ENCODE measurements at places on chromosomes 16 and 17.

DNA sequence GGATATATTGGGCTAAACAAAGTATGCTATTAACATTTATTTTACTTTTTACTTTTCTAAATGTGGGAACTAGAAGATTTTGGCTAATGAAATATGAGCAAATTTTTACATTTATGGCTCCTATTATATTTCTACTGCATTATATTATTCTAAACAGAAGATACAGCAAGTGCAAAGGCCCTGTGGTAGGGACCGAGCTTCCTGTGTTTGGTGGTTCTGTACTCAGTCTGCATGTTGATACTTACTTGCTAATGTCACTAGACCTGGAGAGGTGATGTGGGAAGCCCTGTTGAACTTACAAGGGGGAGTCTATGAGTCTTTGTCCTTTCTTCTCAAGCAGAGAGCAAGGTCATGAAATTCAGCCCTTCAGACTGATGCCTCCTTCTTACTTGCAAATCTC, 10.0 kb upstream of the IRX3 start:
- DNase-seq = no peak

GRCh38 chr17:50114849-50115357, 15.1 kb downstream of the SAMD14 start:
- no peak for DNase-seq

DNA sequence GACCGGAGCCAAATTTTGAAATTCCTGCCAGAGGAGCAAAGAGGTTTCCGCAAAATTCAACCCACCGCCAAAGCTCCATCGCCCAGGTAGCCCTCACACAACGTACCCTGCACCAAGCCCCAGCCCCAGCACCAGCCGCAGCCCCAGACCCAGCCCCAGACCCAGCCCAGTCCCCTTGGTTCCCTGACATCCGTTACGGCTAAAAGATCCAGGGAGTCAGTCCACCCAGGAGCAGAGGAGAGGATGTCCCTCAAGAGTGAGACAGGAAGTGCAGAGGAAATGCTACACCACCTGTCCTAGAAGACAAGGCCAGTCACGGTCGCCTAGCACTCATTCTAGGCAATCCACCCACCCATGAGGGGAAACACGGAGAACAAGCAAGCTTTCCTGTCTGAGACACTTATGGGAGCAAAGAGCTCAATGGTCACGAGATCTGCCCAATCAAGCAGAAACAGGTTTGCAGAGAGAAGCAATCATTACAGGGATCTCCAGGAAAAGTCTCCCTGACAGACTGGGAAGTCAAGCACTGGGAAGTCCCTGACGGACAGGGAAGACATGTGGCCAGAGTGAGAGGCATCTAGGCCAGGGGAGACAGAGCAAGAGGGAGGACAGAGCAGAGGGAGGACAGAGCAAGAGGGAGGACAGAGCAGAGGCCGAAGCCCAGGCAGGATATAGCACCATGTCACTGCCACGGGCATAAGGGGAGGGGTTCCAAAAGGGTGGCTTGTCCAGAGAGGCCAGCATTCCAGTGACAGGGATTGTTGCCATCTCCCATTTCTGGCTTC, 15.0 kb upstream of the KCNJ18 start:
- no peak for DNase-seq

- no peak for DNase-seq
These were observed 34.7 kb downstream of the ADCY9 start for GRCh38 chr16:4081521-4082021.

GRCh38 chr16:65739518-65739917, 617.7 kb upstream of the CDH11 start:
- no peak for DNase-seq

GRCh38 chr16:51636920-51637769, 486.1 kb upstream of the SALL1 start:
- DNase-seq = no peak

- DNase-seq = no peak
These were observed 349 bp upstream of the SLC6A2 start for GRCh38 chr16:55655381-55655896.

DNA sequence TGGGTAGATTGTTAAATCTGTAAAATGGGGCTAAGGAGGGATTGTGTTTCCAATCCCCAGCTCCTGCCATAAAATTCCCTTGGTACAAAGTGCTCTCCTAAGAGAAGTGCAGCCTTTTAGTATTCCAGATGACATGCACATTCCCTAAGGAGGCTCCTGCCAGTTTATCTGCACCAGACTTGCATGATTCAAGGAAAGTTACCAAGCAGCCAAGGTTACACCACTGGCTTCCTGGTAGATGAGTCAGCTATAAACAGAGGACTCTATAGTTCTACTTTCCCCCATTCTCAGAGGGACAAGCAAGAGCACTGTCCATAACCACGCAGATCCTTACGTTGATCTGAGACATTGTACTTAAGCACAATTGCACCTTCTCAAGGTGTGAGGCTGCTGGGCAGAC, 1.9 kb downstream of the CALB2 start:
- DNase-seq = no peak

- DNase-seq = no peak
These were observed 530.4 kb downstream of the XYLT1 start for GRCh38 chr16:16940351-16940750.

DNA sequence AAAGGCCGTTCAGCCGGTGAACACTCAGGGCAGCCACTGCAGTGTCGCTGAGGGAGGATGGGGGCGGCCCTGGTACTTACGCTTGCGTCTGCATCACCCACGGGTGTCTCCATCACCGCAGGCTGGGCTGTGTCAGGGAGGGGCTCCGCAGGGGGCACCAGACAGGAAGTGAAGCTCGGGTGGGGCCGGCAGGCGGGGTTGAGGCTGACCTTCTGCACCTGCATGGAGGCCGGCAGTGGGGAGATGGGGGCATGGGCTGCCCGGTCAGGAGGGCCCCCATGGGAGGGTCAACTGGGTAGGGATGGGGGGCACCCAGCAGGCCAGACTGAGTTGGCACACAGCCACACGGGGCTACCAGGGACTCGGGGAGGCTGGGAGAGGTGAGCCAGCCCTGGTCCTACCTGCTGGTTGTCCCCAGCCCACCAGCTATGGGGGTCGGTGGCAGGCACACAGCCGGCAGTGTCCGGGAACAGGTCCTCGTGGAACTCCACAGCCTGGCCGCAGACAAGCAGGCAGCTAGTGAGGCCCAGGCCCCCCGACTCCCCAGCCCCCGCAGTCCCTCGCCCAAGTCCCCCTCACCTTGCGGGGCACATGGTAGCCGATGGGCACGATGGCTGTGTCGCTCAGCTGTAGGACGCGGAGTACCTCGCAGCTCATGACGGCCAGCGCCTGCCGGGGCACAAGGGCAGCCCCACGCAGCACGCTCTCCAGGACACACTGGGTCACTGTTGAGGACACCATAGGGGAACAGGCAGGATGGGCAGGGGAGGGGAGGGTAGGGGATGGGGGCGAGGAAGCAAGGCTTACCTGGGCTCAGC, 7.2 kb upstream of the VASN start:
- no peak for DNase-seq

DNA sequence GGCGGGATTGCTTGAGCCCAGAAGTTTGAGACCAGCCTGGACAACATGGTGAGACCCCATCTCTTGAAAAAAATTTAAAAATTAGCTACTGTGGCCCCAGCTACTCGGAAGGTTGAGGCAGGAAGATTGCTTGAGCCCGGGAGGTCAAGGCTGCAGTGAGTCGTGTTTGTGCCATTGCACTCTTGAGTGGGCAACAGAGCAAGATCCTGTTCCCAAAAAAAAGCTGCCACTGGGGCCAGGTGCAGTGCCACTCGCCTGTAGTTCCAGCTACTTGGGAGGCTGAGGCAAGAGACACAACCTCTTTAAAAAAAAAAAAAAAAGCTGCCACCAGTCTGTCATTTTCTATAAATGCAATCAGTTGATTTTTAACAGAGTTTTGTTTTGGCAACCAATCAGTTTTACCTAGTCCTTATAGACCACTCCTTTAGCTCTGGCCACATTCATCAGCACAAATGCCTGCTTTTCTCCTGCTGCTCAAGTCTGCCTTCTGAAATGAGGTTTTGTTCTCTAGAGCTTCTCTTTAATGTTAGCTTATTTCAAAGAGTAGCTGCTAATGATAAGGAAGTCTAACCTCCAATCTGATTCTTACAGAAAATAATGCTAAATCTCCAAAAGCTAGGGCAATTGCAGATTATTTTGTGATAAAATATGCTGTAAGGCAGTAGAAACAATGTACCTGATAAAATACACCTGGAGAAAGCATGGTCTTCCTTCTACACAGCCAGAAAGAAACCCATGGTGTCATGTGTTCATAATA, 64.8 kb downstream of the TUBD1 start:
- DNase-seq = no peak

DNA sequence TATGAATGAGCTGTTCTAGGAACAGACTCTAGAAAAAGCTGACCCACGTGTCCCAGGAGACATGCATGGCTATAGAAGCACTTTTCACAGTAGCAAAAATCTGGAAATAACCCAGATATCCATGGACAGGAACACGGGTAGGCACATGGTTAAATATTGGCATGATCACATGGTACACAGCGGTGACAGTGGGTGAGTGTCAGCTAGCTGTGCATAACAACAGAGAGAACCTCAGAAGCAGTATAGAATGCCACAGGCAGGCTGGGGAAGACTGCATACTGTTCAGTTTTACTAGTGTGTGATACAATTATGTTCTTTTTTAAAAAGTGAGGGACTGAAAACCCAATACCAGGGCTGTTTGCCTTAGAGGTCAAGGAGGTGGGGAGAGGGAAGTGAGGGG, 31.4 kb downstream of the EPN2 start:
- DNase-seq = no peak

DNA sequence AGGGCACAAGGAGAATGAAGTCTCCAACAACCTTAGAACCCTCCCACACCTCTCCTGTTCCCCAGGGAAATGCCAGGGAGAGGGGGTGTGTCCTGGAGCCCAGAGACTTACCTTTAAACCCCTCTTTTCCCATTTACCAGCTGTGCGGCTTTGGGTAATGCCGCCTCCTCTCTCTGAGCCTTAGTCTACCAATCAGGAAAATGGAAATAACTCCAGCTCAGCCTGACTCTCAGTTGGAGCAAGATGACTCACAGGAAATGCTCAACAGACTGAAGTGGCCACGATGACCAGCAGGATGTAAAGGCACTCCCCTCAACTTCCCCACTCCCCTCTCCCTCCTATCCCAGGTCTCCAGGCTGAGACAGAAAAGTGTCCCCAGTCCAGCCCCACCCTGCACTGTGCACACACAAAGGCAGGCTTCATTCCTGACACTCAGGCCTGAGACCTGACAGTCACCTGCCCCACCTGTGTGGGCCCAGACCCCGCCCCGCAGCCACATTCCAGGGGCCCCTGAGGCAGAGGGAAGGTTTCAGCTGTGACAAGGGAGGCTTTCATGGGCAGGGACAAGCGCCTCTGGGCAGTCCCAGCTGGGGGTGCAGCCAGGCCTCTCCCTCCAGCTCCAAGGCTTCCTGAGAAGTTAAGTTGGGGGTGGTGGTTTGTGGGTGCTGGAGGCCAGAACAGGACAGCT, 3.0 kb upstream of the KRT15 start:
- DNase-seq = no peak

DNA sequence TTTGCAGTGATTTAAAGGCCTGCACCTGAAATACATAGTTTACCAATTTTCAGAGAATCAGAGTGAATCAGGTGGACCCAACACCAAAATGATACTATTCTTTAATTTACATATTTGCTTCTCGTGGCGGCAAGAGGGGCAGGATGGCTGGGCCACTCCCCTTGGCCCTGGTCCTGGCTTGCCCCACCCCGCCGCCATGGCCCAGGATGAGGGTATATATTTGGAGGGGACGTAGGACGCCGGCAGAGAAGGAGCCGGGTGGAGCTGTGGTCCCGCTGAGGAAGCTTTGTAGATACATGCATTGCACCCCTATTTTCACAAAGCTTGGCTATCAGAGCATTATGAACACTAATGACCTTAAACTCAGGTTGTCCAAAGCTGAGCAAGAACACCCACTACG, 43.5 kb downstream of the EFCAB13 start:
- no peak for DNase-seq

GRCh38 chr16:1877089-1877488, 5.1 kb upstream of the MEIOB start:
- no peak for DNase-seq

DNA sequence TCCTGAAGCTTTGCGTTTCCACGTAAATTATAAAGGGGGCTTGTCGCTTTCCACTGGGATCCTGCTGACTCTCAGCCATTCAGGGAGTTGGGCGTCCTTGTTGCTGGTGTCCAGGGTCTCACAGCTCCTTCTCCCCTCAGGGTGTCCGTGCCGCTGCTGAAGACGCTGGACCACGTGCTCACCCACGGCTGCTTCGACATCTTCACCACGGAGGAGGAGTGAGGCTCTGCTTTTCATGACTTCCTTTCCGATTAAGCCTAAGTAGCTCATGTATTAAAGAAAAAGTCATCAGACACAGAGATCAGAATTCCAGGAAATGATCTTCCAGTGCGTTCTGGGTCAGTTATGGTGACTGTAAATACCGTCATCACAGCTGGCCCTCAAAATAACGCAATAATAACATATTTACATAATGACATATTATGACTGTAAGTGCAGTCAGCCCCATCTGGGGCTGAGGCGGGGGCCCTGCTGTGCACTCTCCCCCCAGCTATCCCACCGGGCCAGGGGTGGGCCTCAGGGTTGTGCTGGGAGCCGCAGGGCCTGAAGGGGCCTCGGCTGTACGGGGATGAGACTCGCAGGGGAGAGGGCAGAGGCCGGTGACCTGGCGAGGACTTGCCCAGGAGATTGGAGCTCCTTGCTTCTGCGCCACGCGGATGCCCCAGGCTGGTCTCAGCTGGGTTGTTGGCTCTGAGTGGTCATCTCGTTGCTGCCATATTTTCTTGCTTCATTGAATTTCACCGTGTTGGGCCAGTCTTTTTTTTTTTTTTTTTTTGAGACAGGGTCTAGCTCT, 92.9 kb upstream of the ZNF750 start:
- no peak for DNase-seq

DNA sequence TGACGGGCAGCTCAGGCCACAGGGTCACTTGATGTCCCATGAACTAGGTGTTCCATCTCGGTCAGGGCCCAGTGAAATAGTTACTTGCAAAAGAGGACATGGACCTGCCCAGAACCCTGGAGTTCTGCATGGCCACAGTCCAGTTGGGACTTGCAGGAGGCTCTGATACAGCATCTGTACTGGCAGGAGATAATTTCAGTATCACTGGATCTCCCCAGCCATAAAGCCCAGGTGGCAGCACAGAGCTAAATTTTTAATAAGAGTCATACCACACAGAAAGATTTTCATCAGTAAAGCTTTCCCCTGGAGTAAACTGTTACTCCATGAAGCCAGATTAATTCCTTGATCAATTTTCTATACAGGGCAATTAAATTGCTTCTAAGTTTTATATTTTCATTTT, 18.0 kb upstream of the SLC16A5 start:
- no peak for DNase-seq

- DNase-seq = no peak
These were observed 27.0 kb downstream of the CEP95 start for GRCh38 chr17:64533784-64534183.

- no peak for DNase-seq
These were observed 10.9 kb downstream of the DYNLL2 start for GRCh38 chr17:58094118-58094517.

DNA sequence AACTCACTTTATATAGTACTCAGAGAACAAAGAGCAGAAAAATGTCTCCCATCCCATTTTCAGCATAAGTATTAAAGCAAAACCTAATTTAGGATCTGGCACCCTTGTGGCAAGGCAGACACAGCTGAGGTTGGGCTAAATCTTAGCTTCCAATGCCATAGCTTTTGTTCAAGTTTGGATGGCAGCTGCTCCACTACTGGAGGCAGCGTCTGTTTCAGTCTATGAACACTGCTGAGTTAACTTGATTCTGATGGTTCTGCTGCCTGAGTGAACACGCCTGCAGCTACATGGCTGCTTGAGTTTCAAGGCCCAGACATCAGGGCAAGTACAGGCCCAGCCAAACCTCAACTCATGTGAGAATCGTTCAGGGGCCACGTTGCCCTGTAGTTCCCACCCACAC, 178.2 kb upstream of the RPH3AL start:
- no peak for DNase-seq
